ENCODE measurements at places on chromosomes 7 and 10. TPM values are rescaled to one million over a fixed set of nuclear protein-coding genes. Genes with fewer than 3 reads are reported as not detected.

Gene SRPK2
- total RNA-seq = 79.0 TPM

Gene CLDN4
- total RNA-seq = 0.16 TPM

Gene EIF5AL1
- total RNA-seq = 0.49 TPM

Gene TAS2R4
- total RNA-seq = 0.61 TPM

Gene ENO4
- total RNA-seq = 1.3 TPM

Gene LLCFC1
- not detected for total RNA-seq
